Calu3 (cell line): ENCODE measurements at places on chromosomes 3 and 15.
A peak's percentile ranks its signal among the peaks of the same experiment; 100 is the strongest.

DNA sequence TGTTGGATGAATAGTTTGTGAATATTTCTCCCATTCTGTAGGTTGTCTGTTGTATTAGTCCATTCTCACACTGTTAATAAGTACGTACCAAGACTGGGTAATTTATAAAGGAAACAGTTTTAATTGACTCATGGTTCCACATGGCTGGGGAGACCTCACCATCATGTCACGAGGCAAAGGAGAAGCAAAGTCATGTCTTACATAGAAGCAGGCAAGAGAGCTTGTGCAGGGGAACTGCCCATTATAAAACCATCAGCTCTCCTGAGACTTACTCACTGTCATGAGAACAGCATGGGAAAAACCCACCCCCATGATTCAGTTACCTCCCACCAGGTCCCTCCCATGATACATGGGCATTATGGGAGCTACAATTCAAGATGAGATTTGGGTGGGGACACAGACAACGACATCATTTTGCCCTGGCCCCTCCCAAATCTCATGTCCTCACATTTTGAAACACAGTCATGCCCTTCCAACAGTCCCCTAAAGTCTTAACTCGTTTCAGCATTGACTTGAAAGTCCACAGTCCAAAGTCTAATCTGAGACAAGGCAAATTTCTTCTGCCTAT lies 133.2 kb downstream of the LMLN start:
- no peak for DNase-seq

GRCh38 chr3:166302331-166302730 lies 465.1 kb upstream of the BCHE start:
- DNase-seq = no peak

GRCh38 chr15:31102039-31102321 lies 455 bp upstream of the TRPM1 start:
- DNase-seq = no peak

DNA sequence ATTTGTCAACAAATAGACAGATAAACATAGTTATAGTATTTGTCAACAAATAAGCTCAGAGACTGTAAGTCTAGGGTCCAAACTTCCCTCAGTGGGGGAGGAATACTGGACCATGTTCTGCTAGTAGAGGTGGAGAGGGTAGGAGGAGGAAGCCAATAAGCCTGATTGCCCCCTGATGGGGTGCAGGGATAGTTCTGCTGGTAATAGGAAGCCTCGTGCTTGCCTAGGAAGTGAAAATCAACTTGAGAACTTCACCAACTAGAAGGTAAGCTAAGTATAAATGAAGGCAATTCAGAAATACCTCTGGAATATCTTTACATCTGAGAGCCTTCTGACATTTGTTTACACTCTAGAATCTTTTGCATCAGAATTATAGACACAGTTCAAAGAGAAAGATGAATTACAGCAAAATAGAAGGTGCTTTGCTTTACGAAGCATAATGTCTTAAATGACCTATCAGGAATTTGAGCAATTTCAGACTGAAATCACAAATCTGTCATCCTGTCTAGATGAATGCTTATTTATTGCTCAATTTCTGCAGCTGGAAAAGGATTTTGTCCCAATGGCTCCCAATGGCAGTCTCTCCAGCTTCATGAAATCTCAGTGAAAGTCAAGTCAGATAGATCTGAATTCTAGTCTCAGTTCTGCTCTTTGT lies 225.6 kb upstream of the TBC1D5 start:
- no peak for DNase-seq

DNA sequence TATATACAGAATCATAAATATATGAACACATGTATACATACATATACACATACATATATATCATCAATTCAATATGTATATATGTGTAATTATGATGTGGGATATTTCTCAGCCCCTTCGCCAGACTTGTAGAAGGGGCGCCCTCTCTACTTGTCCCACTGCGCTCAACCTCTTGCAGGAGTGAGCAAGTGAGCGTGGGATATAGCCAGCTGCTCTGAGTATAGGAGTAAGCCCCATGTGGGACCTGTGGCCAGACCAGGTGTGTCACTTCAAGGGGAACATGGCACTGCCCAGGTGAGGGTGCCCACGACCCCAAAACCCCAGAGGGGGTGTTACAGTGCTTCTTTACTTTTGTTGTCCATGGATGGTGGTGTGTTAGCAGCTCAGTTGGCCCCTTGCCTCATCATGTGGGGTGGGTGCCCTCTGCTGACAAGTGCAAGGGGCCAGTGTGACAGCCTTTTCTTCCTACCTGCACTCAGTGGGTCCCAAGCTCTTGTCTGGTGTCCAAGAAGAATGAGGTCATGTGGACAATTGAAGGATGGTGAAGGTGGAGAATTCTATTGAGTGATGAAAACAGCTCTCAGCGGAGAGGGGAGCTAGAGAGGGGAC lies 304.1 kb downstream of the UNC13C start:
- DNase-seq = peak; percentile 7

- DNase-seq = no peak
These were observed 218.9 kb upstream of the THRB start for GRCh38 chr3:24713516-24713915.
